ENCODE measurements at places on chromosomes 2 and 18.

GRCh38 chr18:9283791-9284190 is 50.8 kb upstream of the TWSG1 start:
- no peak for DNase-seq

DNA sequence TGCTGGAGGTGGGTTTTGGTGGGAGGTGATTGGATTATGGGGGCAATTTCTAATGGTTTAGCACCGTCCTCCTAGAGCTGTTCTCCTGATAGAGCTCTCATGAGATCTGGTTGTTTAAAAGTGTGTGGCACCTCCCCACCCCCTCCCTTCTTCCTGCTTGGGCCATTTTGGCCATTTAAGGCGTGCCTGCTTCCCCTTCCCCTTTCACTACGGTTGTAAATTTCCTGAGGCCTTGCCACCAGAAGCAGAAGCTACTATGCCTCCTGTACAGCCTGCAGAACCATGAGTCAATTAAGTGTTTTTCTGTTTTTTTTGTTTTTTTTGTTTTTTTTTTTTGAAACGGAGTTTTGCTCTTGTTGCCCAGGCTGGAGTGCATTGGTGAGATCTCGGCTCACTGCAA is 335.7 kb upstream of the HS6ST1 start:
- no peak for DNase-seq

DNA sequence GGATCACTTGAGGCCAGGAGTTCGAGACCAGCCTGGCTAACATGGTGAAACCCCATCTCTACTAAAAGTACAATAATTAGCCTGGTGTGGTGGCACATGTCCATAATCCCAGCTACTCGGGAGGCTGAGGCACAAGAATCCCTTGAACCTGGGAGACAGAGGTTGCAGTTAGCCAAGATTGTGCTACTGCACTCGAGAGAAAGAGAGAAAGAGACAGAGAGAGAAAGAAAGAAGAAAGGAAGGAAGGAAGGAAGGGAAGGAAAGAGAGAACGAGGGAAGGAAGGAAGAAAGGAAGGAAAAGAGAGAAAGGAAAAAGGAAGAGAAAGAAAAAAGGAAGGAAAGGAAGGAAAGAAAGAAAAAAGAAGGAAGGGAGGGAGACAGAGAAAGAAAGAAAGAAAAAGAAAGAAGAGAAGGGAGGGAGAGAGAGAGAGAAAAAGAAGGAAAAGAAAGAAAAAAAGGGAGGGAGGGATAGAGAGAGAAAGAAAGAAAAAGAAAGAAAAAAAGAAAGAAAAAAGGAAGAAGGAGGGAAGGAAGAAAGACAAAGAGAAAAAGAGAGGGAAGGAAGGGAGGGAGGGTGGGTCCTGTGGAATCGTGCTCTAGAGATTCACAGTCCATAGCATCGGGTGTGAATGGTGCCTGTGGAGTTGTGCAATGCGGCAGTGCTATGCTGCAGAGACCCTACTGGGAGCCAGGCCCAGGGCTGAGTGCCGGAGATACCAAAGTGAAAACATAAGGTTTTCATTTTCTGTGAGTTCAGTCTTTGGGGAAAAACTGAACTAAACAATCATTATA is 4.6 kb upstream of the SDC1 start:
- DNase-seq = peak; percentile 4

DNA sequence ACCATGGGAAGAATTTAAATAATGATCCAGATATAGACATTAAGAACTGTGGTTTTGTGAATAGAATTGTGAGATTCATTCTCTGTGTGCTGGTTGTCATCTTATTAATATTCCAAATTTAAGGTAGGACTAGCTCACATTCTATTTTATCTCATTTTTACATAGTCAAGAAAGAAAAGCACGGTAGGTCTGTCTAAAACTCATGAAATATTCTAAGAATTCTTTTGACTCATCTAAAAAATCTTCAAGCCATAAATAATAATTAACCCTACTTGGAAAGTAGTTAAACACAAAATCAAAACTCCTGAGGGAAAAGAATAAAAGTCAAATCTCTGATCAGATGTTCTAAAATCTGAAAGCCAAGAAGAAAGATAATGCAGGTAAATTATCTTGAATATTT is 388.8 kb upstream of the CHAC2 start:
- no peak for DNase-seq

DNA sequence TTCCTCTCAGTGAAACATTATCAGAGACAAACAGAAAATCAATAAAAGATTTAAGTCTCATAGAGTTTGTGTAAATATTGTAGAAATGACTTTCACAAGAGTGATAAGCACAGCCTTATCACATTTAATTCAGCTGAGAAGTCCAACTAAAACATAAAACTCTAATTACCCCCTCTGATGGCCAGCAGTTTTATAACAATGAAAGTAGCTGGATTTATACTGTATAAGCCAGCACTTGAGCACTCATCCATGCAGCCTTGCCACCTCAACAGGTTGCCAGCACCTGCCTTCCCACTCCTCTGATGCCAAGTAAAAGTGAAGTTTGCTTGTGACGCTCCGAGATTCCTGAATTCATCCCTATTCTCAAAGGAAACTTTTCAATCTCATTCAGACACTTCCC is 103.0 kb upstream of the STK39 start:
- DNase-seq = no peak

GRCh38 chr2:232577841-232578240 is 27.4 kb downstream of the EIF4E2 start:
- no peak for DNase-seq

DNA sequence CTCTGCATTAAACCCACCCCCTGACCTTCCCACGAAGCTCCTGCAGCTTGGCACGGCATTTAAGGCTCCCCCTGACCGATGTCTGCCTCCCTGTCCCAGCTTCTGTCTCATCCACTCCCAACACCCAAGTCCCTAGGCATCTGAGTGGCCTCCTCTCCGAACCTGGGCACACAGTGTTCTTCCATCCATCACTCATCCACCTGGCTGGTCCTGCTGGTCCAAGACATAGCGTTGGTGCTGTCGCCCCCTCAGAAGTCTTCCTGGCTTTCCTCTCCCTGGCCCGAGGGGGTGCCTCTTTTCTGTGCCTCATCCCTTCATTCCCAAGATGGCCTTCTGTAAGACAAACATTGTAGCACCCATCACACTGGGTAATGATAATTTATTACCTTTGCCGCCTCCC is 323.6 kb downstream of the GBX2 start:
- DNase-seq = no peak

DNA sequence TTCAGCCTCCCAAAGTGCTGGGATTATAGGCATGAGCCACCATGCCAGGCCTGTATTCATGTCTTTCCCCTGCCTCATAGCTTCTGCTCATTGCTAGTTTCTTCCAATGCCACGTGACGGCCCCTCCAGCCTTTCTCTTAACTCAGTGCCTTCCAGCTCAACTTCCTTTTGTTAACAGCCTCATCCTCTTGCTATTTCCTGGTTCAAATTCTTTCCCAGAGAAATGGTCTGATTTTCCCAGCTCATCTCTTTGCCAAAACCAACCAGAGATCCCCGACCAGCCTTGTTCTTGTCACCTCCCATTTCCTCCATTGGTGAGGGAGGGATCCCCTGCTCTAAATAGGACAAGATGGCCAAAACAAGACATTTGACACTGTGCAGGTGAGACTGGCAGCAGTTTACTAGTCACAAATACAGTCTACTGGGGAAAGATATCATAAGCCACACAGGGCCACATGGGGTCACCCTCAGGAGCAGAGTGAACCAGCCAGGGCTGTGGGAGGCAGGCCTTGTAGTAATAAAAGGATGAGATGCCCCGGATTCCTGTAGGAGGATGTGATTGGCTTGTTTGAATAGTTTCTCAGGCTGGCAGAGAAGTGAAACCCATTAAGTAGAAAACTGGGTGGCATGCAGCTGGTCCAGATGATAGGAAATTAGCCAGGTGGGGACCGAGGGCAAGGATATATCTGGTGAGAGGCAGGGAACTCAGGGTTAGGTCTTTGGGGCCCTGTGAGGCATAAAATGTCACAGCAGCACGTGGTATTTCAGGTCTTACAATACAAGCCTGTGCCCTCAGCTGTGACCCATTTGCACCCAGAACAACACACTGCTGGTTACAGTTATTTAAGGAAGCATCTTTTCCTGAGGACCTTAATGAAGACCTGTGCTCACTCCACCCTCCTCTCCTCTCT is 6.4 kb downstream of the CD207 start:
- DNase-seq = no peak

DNA sequence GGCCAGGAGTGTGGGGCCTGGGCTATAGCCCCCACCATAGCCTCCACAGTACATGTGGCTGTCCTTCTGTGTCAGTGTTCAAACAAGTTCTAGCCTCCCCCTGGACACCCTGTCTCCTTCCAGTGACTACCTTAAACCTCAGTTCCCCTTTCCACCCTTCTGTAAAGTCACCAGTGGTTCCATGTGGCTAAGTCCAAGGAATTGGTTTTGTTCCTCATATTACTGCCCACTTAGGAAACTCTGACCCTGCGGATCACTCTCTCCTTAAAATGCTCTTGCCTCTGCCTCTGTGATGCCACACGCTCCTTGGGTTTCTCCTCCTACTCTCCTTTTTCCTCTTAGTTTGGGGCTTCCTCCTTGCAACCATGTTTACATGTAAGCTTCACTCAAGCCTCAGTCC is 27.8 kb upstream of the REL start:
- DNase-seq = no peak

DNA sequence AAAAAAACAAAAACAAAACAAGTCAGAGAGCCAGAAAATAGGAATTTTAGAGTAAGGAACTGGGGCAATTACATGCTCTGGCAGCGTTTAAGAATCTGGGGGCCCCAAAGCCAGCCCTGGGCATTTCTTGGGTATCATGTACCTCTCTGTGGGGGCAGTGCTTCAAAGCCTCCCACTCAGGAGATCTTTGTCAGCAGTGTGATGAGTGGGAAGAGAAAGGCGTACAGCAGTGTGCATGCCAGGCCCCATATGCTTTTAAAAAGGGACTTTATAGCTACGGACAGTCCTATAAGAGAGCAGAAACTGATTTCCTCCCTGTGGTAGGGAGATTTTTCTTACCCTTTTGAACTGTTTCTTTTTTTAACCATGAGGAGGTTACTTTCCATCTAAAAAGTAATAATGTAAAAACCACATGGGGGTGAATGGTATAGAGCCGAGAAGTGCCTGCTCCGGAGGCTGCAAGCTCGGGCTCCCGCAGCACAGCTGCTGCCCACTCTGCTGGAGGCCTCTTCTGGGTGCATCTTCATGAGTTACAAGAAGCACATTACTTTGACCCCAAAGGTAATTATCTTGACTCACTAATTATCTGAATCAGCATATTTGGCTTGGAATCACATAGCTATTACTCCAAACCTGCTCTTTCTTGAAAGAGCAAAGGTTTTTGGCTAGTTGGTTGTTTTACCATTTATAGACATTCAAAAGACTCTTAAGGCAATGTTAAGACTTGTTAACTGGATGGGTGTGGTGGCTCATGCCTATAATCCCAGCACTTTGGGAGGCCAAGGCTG is 46.4 kb downstream of the PROC start:
- DNase-seq = no peak

Measured in WERI-Rb-1 (cell line).